ENCODE measurements at places on chromosomes 3 and 15. TPM values are rescaled to one million over a fixed set of nuclear protein-coding genes. Genes with fewer than 3 reads are reported as not detected.

The CXCR6 gene
- total RNA-seq: not detected

The NTRK3 gene
- not detected for total RNA-seq

The CALML4 gene
- 4.6 TPM for total RNA-seq

The SRGAP3 gene
- 4.6 TPM for total RNA-seq

The SEMA3G gene
- not detected for total RNA-seq

The RAB6B gene
- total RNA-seq: not detected

The DPPA4 gene
- not detected for total RNA-seq

The LSG1 gene
- total RNA-seq: 13.8 TPM

The PPP2R3A gene
- total RNA-seq: 10.4 TPM

The RHCG gene
- not detected for total RNA-seq

The FGF7 gene
- total RNA-seq: 92.2 TPM

The AGBL1 gene
- not detected for total RNA-seq

The BTLA gene
- not detected for total RNA-seq

The MRPL46 gene
- total RNA-seq: 26.9 TPM

The PDZRN3 gene
- total RNA-seq: 3.5 TPM

The XCR1 gene
- total RNA-seq: not detected

The EPHB3 gene
- total RNA-seq: 1.4 TPM

The CTXN2 gene
- not detected for total RNA-seq

The TMEM45A gene
- total RNA-seq: 20.6 TPM

The GRAMD1C gene
- 2.0 TPM for total RNA-seq

The IQCF5 gene
- not detected for total RNA-seq

The IL20RB gene
- 34.0 TPM for total RNA-seq

The CMTM8 gene
- 0.18 TPM for total RNA-seq

The EBLN2 gene
- 0.35 TPM for total RNA-seq

The SHC4 gene
- 1.9 TPM for total RNA-seq

The FAM3D gene
- not detected for total RNA-seq

The SPATA12 gene
- total RNA-seq: not detected

The OXTR gene
- total RNA-seq: 70.9 TPM

The MESP2 gene
- total RNA-seq: under 0.01 TPM

The TM4SF1 gene
- 206 TPM for total RNA-seq

The MOBP gene
- not detected for total RNA-seq

The SLC6A1 gene
- not detected for total RNA-seq

The HACD2 gene
- total RNA-seq: 21.6 TPM

The PARP9 gene
- 22.8 TPM for total RNA-seq

The TPRG1 gene
- total RNA-seq: not detected

The ATG3 gene
- 85.4 TPM for total RNA-seq

The SAMD7 gene
- not detected for total RNA-seq

The CCR3 gene
- not detected for total RNA-seq

The PLSCR5 gene
- not detected for total RNA-seq

The DNAJC13 gene
- total RNA-seq: 43.1 TPM

The TRAIP gene
- total RNA-seq: 8.9 TPM

The EHHADH gene
- 9.7 TPM for total RNA-seq

The ZDHHC23 gene
- not detected for total RNA-seq

The GYG1 gene
- 45.5 TPM for total RNA-seq

The DPPA2 gene
- total RNA-seq: not detected
